ENCODE measurements at places on chromosomes 5 and 9.
A peak's percentile ranks its signal among the peaks of the same experiment; 100 is the strongest.

GRCh38 chr9:107905308-107906020 lies 415.9 kb upstream of the KLF4 start:
- no peak for DNase-seq

DNA sequence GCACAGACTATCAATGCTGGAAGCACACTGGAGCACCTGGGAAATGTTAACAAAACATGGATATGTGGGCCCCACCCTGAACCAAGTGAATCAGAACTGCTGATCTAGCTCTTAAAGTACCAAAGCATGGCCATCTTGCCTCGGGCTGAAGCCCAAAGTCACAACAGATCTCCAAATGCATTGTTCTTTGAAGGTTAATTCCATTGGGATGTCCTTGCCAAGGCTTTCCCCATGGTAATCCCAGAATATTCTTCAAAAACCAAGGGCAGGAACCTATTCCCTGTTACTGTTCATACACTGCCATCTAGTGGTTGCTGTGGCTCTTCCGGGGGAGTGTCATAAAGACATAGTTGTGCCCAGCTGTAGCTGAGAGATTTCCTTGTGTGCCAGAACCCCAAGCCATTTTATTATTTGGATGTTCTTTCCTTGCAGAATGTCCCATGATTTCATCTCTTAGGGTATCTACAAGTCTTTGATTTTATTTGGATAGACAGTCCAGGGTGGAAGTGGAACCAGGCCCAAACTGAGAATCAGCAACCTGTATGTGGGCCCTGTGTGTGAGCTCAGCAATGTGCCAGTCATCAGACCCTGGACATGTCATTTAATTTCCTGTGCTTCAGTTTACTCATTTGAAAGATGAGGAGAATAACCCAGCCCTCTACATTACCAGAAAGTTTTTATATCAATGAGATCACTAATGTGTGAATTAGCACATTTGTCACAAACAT lies 290.0 kb downstream of the ACTL7B start:
- peak; percentile 97 for DNase-seq

DNA sequence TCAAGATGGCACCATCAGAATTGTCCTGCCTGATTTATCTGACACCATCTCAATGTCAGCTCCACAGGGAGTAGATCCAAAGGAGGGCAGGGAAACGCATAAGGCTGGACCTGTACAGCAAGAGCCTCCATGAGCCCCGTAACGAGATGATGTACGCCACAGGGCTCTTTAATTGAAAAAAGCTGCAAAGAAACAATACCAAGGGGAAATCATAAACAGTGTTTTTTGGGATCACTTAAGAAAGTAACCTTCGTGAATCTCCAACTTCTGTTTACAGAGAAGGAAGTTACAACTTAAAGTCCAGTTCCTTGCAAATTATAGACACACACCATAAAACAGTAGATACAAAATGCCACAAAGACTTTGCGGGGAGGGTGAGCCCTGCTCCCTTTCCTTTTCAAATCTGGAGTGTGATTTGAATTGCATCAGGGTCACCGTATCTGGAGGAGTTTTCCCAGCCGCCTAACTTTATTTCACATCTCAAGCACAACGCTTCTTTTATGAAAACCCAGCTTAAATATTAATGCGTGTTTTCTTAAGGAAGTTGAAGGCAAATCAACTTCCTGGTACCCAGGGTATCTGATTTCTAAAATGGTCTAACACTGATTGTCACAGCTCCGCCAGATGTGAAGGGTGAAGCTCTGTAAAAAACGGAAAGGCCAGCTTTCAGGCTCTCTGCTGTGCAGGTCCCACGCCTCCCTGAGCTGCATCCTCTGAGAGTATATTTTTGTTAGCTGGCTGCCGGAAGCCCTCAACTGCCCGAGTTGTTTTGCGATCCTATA lies 88.9 kb downstream of the EBF1 start:
- no peak for DNase-seq

DNA sequence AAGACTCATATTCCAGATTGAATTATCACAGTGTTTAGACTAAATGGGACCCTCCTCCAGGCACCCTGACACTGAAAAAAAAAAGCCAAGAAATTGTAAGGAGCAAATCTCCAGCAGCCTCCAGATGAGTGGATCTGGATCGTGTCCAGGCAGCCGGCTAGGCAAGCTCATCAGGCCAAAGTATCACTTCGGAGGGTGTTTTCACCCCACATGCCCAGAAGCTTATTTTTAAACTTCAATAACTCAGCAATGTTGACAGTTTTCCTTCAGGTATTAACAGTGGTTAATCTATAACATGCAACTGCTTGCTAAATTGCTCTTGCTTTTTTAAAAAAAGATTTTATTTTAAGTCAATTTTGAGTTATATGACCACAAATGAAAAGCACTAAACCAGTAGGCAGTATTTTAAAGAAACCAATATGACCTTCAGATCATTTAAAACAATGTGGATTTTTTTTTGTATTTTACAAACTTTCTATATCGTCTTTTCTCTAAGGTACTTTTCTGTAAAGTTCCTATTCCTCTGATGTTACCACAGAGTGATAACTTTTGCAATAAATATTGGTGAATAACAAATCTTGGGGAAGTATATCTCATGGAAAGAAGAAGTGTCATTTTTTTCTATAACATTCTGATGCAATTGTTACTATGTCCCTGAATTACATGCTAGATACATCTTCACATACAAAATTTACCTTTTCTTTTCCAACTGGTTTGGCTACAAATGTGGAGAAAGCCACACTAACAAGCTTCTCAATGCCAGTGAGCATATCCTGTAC lies 30.7 kb downstream of the ACOT12 start:
- no peak for DNase-seq

DNA sequence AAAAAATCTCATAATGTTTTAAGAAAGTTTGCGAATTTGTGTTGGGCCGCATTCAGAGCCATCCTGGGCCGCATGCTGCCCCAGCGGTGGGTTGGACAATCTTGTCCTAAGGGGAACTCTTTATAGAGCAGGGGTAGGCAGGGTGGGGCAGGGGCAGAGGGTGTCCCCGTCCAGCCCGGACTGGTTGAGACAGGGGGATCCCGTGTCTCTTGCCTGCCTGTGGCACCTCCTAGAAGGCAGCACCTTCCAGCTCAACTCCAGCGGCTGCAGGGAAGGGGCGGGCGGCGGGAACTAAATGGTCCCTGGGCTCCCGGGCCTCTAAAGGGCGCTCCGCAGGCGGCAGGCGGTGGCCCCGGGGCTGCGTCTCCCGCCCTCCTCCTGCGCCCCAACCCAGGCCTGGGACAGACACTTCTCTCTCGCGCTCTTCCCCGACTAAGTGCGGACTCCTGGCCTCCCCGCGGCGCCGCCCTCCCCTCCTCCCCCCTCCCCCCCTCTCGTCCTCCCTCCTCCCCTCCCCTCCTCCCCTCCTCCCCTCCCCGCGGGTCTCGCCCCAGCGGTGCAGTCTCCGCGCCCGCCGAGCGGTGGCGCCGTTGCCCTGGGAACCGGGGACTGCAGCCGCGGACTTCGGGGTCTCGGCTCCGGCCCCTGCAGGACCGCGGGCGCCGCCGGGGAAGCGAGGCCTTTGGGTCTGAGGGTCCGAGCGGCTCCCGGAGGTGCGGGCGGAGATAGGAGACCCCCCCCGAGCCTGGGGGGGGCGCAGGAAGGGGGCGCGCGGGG lies 132.6 kb downstream of the MRPL36 start:
- DNase-seq = peak; percentile 4

DNA sequence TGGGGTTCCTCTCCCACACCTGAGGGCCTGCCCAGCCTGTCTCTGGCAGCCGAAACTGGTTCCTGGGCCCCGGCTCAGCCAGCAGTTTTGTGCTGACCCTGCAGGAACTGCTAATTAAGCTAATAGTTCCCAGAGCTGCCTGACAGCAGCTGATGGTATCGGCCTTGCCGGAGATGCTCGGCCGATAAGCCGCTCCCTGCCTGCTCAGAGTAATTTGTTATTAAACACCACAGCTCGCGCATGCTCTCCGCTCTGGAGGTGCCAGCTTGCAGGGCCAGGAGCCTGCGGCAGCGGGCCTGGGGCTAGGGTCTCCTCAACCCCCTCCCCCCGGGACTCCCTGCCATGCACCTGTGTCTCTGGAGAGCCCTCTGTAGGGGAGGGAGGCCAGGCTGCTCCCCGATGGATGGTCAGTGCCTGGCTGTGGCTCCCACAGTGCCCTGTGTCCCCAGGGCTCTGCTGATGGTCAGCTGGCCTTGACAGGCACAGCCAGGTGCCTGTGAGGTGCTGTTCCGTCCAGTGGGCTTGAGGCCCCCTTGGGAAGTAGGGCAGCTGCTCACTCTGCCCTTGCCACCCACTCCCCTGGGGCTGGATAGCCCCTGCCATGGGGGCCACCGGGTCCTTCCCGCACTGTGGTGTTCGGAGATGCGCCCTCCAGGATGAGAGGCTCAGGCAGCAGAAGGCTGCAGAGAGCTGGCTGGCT lies 41.7 kb downstream of the RXRA start:
- no peak for DNase-seq

DNA sequence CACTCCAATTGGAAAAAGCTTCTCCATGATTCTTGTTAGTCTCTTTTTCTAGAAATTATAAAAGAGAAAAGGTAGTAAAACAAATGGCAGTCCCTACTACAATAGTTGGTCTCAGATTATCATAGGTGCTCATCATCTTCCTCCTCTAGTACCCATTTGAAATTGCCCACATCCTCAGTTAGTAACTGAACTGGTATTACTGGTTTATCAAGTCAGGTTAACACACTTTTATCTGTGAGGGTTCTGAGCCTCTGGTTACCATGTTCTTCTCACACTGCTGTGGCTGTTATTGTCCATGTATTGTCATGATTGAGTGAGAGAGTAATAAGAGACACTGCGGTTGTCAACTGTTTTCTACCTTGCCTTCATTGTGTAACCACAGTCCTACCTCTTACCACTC lies 901.7 kb downstream of the TLE1 start:
- DNase-seq = no peak

- no peak for DNase-seq
Measured at GRCh38 chr9:89435071-89435823, 62.7 kb downstream of the SEMA4D start.
